Activated T-helper 1 cell treated with anti-CD3 and anti-CD28 coated beads, Interleukin-2, amount 50 U/mL, for 16 hours (primary cell): ENCODE measurements at places on chromosomes 7 and 10.

GRCh38 chr7:114793155-114793845, 128.6 kb upstream of the MDFIC start:
- DNase-seq = no peak

- DNase-seq = no peak
Observed at GRCh38 chr10:13944823-13945222, 358.1 kb downstream of the PRPF18 start.

DNA sequence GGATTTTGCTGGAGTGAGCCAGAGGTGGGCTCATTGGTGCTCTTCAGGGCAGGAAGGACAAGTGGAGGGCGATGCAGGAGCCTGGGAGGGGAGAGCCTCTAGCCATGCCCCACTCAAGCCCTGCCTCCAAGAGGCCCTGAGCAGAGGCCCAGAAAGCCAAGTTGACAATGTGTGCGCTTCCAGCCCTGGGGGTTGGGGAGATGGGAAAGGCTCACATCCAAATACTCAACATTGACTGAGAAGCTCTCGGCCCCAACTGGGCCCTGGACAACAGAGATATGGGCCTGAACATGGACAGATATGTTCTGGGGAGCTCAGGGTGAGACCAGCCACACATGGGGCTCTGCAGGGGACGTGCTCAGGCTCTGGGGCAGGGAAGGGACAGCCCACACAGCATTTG, 39.0 kb downstream of the FRMPD2 start:
- DNase-seq = no peak

- no peak for DNase-seq
Observed at GRCh38 chr10:10958041-10958440, 59.6 kb upstream of the CELF2 start.

GRCh38 chr10:63707254-63707910, 186.2 kb downstream of the REEP3 start:
- DNase-seq = no peak

- no peak for DNase-seq
Observed at GRCh38 chr10:11112718-11113117, 95.0 kb downstream of the CELF2 start.

GRCh38 chr10:33862536-33863105, 528.2 kb upstream of the NRP1 start:
- no peak for DNase-seq

- no peak for DNase-seq
Observed at GRCh38 chr10:58930500-58930899, 245.9 kb upstream of the PHYHIPL start.

DNA sequence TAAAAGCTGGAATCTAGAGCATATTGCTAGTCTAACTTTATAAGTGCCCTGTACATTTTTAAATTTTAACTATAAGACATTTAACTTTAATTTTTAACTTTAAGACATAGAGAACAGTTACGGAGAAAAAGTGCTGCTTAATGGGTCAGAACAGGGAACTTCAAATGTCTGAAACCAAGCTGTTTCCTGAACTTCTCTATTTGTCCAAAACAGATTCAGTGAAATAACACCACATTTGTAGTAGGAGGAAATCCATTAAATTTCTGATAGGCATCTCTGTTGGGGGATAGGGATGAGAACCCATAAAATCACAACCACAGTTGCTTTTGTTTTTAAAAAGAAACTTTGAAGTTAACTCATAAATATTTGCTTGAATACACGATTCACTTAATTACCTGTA, 170.8 kb upstream of the ANK3 start:
- DNase-seq = no peak

GRCh38 chr10:132974249-132974796, 32.0 kb upstream of the CFAP46 start:
- DNase-seq = no peak

GRCh38 chr10:31759124-31759798, 169.4 kb downstream of the ARHGAP12 start:
- DNase-seq = no peak

DNA sequence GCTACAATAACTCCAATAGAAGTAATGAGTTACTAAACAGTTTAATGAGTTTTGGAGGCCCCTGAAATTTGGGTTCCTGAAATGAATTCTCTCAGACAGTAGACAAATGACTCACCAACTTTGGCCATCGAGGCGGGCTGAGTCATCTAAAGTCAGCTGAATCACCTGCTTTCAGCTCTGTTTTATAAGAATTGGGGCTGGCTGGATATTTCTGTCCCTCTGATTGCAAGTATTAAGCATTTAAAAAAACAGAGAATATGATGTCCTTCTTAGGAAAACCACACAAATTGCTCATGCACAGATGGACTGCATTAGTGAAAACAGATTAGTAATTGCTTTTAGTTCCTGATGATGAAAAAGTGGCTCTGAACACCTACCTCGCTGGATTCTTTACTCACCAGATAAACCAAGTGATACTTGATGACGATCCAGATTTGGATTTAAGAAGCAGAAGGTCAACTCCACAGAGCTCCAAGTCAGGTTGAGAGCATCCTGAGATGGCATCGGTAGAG, 59.1 kb downstream of the ZNF365 start:
- DNase-seq = peak; percentile 5

DNA sequence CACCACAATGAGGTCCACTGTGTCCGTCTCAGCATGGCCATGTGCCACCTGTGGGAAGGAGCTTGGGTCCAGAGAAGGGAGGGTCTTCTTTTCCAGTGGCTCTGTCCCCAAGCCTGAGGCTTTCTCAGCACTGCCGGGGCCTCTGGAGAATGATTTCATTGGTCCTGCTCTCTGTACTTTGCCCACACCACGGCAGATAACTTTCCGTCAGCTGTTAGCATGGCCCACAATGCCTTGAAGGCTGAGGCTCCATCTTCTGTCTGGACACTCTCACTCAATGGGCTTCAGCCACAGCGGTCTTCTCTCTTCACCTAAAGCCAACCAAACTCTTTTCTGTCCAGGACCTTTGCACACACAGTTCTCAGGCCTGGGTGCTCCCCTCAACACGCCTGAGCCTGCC, 192.5 kb downstream of the CXCL12 start:
- DNase-seq = no peak

GRCh38 chr7:113444261-113444660, 325.9 kb upstream of the SMIM30 start:
- DNase-seq = no peak

DNA sequence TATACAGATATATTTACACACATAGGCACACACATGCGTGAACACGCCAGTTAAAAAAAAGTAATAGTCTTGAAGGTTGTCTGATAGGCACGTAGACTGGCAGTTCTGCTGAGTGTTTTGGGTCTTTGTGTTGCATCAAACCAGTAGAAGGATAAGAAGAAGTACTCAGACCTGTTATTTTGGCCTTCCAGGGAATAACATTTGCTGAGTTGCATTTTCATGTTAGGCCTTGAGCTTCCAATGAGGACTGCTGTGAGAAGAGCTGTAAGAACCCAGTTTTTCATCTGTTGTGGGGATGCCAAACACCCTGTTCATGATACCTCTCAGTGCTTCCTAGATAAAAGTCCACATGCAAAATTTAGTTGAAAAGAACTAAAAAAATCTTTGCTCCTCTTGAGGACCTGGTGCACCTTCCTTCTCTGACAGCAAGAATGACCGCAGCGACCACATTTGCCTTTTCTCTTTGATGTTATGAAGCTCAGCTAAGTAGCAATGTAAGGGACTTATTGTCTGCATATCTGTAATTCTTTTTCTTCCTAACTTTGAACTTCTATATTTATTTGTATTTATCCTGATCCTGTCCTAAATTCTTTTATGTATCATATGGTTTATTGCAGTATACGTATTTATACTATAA, 27.2 kb downstream of the HIPK2 start:
- DNase-seq = no peak

- DNase-seq = no peak
Observed at GRCh38 chr7:25835197-25835596, 316.8 kb upstream of the NFE2L3 start.

GRCh38 chr10:52915391-52915790, 142.8 kb upstream of the MBL2 start:
- DNase-seq = no peak

GRCh38 chr10:122458693-122459092, 2.7 kb upstream of the HTRA1 start:
- no peak for DNase-seq

GRCh38 chr7:103664577-103664976, 218.6 kb upstream of the SLC26A5 start:
- no peak for DNase-seq

DNA sequence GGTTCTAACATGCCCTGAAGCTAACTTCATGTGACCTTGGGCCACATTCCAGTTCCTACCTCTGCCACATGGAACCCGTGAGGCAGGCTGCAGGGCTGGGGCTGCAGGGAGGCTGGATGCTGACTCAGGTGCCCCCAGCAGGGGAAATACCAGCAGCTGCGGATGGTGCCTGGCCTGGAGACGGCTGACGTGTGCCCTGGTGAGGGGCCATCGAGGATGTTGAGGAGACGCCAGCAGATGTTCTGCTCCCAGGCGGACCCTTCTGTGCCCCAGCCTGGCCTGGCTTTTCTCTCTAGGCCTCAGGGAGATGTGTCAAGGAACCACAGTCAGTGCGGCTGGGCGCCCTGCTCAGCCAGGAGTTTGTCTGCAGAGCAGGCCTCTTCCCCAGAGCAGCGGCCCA, 8.8 kb downstream of the BAG3 start:
- no peak for DNase-seq

DNA sequence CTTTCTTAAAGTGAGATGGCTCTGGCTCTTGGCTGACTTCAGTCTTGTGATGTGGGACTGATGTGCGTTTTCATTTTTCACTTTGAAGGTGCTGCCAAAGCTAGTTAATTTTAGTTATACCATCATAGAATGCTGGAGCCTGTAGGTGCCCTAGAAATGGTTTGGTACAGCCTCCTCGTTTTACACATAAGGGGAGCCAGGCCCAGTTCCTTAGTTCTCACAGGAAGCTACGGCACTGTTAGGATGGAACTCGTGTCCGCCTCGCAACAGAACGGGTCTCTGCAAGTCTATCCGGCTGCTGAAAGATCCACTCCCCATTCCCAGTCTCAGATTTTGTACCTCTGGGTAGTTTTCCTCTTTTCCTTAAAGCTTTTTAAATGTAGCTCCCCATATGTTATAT, 173.2 kb upstream of the PRPS1L1 start:
- no peak for DNase-seq

DNA sequence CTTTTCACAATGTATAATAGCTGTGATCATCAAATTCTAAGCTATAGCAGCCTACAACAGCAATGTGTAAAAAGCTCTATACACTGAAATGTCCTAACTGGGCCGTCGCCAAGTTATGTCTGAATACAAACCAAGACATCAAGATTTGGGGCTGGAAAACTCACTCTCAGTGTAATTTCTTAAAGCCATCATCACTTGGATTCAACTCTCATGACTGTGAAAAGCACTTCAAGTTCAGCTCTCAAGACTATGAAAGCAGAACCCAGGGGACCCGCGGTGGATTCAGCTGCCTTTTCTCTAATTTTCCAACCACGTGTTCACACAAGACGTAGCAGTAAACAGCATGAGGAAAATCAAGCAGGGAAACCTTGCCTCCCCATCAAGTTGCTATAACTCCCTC, 15.8 kb upstream of the ZNRF2 start:
- no peak for DNase-seq

DNA sequence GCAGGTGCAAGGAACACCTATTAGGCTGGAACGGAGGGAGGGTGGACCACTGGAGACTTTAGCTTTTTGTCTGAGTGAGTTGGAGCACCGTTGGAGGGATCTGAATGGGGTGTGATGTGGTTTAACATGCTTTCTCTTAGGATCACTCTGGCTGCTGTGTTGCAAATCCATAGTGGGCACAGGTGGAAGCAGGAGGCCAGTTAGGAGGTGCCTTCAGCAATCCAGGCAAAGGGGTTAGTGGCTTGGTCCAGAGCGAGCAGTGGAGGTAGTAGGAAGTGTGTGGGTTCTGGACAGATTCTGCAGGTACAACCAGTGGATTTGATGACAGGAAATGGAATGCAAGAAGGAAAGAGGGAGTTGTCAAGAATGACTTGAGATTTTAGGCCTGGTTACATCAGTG, 95.0 kb downstream of the MMRN2 start:
- DNase-seq = no peak

- no peak for DNase-seq
Observed at GRCh38 chr7:77570330-77571011, 33.4 kb downstream of the PTPN12 start.

- DNase-seq = no peak
Observed at GRCh38 chr7:74051193-74051592, 23.2 kb downstream of the ELN start.

DNA sequence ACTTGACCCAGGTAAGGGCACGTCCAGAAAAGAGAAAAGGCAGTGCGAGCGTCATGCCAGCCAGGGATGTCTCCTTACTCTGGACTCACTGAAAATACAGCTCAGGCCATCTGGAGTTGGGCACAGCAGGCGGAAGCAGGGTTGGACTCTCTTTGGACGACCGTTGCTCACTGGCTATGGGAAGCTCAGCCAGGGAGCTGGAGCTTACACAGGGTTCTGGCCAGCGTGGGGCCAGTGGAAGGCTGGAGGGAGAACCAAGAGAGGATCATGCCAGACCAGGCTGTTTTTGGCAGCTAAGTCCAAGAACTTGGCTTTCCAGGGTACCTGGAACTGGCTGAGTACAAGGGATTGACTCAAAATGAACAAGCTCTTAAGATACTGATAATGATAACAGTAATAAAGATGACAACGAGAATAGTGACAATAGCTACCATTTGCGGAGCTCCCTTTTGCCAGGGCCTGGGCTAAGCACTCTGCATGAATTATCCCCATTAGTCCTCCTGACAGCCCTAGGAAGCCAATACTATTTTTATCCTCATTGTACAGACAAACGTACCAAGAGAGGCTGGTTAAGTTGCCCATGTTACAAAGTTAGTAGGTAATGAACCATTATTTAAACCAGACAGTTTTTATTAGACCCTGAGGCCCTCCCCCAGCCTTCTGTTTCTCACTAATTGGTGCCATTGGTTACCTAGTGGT, 177.6 kb downstream of the PTPN20 start:
- no peak for DNase-seq

GRCh38 chr10:121702351-121703320, 104.4 kb upstream of the FGFR2 start:
- DNase-seq = no peak

DNA sequence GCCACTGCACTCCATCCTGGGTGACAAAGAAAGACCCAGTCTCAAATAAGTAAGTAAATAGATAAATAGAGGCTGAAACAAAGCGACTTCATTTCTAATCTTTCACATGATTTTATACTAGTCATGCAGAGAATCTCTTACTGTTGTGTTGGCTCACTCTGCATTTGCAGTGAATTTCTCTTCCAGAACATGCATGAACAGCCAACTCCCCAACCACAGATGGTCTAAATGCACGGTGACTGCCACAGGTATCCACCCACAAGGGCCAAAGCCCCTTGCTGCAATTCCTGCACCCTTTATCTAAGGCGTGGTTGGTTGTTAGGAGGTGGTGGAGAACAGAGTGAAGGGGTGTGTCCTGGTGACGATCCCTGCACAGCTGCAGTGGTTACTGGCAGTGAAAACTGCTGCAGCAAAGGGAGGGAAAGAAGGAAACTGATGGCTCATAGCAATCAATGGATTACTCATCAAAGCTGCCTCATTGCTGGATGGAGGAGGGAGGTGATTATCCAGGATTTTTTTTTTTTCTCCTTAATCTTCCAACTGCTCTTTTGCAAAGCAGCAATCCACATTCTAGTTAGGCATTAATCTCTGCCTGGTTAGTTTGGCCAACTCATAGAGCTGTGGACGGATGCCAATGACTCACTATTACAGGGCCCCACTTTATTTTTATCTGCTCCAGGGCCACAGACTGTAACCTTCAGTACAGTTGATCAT, 50.6 kb downstream of the PRTFDC1 start:
- DNase-seq = no peak
